Urothelium cell line (cell line): ENCODE measurements at places on chromosomes 2 and 18.

GRCh38 chr18:58507880-58508279 is 121.0 kb downstream of the ALPK2 start:
- DNase-seq, result no peak

- peak; percentile 22 for DNase-seq
Observed at GRCh38 chr2:103986001-103986400, 867.9 kb upstream of the POU3F3 start.

- DNase-seq, result no peak
Observed at GRCh38 chr2:240478346-240479110, 43.1 kb downstream of the GPC1 start.

DNA sequence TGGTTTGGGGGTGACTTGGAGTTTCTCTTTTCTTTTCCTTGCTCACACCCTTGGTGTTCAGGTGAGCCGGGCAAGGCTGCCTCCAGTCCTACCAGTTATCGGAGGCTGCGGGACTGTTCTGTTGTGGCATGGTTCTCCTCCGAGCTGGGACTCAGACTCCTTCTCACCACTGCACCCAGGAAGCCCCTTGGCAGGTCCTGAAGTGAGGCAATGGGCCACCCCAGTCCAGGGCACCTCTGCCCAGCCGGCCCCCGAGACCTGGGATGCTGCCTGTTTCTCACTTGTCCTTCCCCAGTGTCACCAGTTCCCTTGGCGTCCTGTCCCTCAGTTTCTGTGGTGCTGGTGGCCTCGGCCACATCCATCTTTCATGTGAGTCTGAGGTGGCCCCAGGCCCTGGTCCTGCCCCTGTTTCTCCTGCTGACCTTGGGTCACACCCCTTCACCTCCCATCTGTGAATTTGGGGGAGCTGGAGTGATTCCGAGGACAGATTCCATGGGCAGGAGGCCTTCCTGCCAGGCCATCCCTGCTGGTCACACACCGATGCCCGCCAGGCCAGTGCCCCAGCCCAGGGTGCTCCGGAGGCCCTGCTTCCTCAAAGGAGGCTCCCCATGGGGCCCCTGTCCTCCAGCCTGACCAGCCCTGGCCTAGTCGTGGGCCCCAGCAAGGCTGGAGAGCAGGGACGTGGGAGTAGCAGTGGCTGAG is 6.6 kb upstream of the KLHL30 start:
- no peak for DNase-seq

- DNase-seq, result no peak
Observed at GRCh38 chr2:118846953-118847761, at the start of gene EN1. Gene EN1, minus strand, starts transcription at chr2:118847648. Its CDS starts 481 bp downstream, at chr2:118847167.

DNA sequence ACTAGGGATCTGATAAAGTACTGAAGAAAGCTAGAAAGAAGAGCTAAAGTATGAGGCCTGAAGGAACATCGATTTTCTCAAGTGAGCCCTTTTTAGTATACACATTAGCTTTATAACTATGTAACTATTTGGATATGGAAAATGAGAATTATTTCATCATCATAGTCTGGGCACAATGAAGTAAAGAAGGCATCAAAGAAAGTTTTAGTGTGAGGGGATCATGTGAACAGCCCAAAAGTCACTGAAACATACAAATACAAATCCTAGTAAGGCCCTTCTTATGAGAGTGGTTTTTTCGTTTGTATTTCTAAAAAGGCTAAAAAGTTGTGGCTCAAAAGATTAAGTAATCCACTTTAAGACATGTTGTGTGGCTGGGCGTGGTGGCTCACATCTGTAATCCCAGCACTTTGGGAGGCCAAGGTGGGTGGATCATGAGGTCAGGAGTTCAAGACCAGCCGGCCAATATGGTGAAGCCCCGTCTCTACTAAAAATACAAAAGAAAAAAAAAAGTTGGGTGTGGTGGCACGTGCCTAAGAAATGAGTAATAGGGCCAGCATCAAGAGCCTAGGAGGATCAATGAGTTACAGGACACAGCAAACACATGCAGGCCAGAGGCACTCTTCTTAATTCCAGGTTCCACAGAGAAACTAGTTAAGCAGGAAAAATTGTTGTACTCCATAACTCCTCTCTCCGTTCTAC is 61.9 kb downstream of the PUM2 start:
- DNase-seq, result peak; percentile 37

GRCh38 chr2:71611781-71612527 is 158.6 kb downstream of the DYSF start:
- no peak for DNase-seq

DNA sequence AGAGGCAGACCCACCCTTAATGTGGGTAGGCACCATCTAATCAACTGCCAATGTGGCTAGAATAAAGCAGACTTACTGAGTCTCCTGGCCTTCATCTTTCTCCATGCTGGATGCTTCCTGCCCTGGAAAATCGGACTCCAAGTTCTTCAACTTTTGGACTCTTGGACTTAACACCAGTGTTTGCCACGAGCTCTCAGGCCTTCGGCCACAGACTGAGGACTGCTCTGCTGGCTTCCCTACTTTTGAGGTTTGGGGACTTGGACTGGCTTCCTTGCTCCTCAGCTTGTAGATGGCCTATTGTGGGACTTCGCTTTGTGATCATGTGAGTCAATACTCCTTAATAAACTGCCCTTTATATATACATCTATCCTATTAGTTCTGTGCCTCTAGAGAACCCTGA is 21.9 kb downstream of the ST8SIA5 start:
- DNase-seq, result no peak

DNA sequence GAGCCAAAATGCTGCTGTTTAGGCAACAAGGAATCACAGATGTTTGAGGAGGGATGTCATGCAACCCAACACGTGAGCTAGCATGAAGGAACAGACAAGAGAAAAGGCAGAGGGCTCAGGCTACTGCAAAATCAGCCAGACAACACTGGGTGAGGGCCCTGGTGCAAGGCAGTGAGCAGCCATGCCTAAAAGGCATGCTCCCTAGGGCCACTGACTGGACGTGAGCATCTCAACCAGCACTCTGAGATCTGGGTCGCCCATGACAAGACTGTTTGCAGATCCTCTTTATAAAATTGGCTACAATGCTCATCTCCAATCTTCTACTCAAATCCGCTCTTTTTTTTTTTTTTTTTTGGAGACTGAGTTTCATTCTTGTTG is 49.1 kb downstream of the KIAA2012 start:
- DNase-seq, result no peak

GRCh38 chr2:186345745-186346144 is 140.3 kb upstream of the ZC3H15 start:
- DNase-seq, result no peak

GRCh38 chr2:74471332-74472065 is 981 bp downstream of the MRPL53 start:
- no peak for DNase-seq

- no peak for DNase-seq
Observed at GRCh38 chr18:75421656-75422055, 5.8 kb downstream of the SMIM21 start.

DNA sequence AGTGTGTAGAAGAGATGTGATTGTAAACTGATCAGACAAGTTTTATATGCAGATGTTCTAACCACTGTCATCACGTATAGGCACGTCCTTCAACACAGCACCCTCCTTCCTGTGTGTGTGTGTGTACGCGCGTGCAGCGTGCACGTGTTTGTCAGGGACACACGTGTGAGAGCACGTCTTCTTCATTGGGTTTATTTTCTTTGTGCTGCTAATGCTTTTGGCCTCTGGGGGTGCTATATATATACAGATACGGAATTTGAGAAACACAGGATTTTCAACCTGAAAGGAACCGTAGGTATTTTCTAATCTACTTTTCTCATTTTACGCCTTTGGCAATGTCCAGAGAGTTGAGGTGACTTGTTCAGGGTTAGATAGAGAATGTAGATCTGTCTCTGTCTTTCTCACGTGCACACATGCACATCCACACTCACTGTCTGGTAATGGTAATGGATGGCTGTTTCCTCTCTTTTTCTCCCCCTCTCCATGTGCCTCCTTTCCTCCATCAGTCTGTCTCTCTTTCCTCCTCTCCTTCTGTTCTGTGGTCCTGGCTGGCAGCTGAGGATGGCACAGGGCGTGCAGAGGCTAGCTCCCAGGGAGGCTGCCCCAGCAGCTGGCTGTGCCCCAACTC is 13.4 kb upstream of the CELF4 start:
- peak; percentile 33 for DNase-seq

DNA sequence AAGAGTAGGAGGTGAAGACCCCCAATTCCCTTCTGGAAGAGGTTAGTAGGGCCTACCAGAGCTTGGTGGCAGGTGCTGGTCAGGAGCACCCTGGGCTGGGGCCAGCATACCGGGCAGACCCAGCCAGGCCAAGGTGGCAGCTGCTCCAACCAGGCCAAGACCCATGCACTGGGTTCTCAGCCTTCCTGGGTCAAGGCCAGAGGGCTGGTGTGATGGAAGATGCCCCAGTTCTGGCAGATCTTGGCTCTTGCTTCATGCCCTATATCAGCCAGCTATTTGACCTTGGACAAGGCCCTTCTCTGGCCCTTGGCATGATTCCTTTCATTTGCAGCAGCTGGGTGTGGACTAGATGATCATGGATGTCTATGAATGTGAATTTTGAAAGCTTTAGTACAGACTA is 57.7 kb downstream of the PRKCE start:
- DNase-seq, result no peak
